8988T (cell line): ENCODE measurements at places on chromosomes 5 and 9.

DNA sequence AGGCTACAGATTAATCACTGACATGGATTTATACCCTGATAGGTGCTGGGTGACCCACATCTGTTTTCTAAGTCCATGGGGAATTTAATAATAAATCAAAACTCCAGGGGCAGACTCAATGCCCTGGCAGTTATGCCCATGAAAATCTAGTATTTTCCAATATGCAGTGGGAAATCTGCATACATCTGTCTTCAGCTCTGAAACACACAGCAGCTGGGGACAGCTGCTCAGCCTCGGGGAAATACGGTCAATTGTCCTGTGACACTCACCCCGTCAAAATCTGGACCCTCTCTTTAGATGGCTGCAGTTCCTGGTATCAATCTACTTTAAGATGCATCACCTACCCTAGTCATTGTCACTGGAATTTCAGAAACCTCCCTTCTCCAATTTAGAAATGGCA lies 12.7 kb upstream of the C1QTNF3 start:
- no peak for DNase-seq

GRCh38 chr5:72177538-72177937 lies 70.3 kb downstream of the MAP1B start:
- no peak for DNase-seq

GRCh38 chr5:58263296-58263695 lies 196.6 kb downstream of the PLK2 start:
- no peak for DNase-seq

- no peak for DNase-seq
These were observed 17.6 kb downstream of the TEK start for GRCh38 chr9:27126670-27127069.

GRCh38 chr5:163005949-163006348 lies 431.4 kb upstream of the CCNG1 start:
- DNase-seq: no peak

DNA sequence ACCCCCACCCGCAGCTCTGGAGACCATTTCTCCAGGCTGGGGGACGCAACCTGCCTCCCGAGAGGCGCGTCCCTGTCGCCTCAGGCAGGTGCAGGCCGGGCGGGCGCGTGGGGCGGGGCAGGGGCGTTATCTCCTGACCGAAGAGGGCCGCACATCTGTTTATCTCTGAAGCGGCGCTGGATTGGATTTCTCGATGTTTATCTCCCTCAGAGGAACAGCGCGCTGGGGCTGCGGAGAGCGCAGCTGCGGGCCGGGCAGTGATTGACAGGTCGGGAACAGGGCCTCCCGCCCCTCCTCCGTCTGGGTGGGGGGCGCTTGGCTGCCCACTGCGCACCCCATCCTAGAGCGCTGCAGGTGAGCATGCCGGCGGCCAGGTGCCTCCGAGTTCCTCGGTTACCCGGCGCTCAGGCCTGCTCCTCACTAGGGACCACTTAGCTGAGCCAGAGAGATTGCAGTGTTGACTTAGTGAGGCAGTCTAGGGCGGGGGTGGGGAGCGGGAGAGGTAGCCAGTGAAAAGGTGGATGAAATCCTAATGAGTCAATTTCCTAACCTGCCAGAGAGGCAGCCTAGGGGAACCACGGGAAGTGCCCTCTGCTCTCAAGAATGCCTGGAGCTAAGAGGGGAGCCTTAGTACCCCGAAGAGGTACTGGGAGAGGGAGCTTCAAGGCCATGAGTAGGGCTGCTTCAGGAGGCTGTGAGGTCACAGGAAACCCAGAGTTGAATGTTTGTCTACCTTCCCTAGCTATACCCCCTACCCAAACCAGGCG lies 39.6 kb upstream of the TIFAB start:
- DNase-seq: no peak

DNA sequence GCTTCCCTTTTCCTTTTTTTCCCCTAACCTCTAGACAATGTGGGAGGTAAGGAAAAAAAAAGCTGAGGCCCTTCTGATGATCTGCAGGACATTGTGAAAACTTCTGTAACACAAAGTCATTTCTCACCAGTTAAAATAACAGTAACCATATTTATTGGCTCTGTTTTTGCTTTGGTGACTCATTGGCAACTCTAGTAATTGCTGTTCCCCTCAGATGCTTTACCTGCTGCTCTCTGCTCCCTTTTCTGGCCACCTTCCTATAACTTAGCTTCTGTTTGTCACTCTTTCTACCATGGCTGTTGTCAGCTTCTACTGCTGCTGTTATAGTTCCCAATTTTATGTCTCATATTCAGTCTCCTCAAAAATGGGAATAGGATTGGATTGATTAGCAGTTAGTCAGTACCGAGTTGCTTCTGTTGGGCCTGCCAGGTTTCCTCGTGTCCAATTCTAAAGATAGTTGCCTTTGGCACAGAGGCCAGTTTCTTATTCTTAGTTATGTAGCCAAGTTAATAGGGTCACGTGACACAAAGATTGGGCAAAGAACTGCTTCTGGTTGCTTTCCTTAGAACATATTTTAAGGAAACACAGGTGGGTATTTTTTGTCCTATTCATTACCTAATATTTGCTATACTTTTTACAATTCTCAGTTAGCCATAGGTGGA lies 16.8 kb downstream of the SCAMP1 start:
- no peak for DNase-seq

DNA sequence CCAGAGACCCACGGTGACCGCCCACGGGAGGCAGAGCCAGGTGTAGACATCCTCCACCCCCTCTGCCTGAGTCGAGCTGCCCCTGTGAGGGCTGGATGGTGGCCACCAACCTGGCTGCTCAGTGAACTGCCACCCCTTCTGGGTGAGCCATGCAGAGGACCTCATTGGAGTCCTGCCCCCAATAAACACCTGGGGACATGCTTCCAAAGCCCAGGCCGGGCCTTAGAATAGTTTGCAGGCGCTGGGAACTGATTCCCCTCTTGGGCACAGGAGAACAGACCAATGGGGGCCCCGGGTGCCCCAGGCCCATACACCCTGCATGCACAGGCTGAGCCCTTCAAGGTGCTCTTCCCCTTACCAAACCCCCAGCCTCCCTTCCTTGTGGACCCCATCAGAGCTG lies 38.1 kb upstream of the GFPT2 start:
- peak; percentile 8 for DNase-seq

DNA sequence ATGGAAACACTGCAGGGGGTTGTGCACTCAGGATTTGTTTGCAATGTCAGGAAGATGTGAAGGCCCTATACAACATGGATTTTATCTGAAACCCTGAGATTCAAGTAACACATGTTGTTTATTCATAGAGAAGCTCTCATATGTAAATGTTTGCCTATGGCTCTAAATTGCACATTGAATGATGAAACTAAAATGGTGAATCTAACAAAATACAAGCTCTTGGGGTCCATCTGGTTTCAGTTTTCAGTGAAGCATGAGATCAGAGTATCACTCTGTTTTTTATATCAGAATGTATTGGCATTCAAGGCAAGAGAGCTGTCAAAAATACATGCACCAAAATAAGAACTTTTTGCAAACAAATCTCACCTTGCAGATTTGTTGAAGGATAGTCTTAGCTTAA lies 19.6 kb upstream of the FRMD3 start:
- no peak for DNase-seq

DNA sequence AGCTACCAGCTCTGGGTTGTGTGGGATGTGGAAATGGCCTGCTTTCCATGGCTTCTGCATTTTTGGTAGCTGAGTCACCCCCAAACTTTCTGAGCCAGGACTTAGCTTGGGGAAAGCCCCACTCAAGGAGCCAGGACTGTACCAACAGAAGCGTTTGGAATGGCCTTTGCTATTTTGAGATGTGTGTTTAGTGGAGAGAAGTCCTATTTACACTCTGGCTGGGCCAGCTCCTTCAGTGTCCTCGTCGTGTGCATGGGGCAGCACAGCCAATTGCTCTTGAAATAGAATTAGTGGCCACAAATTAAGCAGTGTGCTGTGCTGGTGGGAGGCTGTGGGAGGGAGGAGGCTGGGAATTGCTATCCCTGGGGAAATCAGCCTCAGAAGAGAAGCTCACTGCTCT lies 51.6 kb downstream of the ENTREP1 start:
- no peak for DNase-seq

DNA sequence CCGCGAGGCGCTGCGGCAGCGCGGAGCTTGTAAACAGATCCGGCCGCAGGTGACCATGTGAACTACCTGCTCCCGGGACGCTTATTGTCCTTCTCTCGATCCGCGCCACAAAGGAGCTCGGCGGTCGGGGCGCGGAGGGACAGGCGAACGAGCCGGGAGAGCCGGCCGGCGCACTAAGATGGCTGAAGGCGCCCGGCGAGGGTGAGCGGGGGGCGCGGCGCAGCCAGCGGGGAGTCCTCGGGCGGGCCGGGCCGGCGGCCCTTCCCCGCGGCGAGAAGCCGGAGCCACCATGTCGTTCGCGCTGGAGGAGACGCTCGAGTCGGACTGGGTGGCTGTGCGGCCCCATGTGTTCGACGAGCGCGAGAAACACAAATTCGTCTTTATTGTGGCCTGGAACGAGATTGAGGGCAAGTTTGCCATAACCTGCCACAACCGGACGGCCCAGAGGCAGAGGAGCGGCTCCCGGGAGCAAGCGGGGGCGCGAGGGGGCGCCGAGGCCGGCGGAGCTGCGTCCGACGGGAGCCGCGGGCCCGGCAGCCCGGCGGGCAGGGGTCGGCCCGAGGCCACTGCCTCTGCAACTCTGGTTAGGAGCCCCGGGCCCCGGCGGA lies 535 bp downstream of the JMY start:
- peak; percentile 34 for DNase-seq

DNA sequence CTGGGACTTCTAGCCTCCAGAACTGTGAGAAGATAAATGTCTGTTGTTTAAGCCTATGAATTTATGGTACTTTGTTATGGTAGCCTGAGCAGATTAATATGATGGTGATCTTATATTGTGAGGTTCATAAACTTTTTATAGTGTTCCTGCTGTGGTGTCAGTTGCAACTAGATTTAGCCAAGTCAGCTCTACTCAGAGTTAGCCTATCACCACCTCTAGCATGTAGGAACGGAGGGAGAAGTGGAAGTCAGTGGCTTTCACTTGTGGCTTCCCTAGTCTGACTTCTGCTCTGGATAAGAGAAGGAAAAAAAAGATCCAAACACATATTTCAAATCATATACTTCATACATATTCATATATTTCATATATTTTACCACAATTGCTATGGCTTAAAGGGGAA lies 6.6 kb downstream of the POC5 start:
- DNase-seq: no peak

DNA sequence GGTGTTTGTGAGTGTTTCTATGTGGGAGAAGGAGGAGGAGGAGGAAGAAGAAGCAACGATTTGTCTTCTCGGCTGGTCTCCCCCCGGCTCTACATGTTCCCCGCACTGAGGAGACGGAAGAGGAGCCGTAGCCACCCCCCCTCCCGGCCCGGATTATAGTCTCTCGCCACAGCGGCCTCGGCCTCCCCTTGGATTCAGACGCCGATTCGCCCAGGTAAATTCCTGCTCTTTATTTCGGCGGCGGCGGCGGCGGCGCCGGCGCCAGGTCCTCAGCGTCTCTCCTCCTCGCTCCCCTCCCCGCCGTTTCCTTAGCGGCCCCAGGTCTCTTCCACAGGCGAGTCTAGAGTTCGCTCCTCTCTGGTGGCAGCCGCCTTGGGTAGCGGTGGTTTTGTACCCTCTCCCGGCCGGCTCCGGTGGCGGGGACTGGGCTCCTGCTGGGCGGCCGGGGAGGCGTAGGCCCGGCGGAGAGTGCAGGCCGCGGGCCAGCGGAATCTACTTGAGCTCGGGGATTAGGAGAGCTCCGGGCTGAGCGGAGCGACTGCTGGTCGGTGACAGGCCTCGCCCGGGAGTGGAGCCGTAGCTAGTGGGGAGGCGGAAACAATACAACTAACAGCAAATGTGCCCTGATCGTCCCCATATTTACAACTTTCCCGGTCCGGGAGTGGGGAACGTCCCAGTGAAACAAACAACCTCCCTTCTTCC lies 547 bp downstream of the NIPBL start:
- peak; percentile 30 for DNase-seq

DNA sequence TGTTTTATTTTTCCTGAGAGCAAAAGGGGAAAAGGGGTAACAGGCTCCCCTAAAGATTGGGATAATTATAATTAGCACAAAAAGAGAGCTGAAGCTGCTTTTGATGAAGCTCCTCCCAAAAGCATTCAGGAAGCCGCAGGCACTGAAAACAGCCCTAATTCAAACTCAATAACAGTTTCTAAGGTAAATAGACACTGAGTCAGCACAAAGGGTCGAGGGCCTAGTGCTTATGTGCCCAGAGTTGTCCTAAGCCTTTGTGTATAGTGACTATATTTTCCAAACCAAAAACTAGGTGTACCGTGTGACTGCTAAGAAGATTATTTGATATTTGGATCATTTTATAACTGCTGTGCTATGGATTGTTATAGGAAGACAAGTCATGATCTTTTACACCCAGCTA lies 67.7 kb downstream of the HMHB1 start:
- DNase-seq: no peak

DNA sequence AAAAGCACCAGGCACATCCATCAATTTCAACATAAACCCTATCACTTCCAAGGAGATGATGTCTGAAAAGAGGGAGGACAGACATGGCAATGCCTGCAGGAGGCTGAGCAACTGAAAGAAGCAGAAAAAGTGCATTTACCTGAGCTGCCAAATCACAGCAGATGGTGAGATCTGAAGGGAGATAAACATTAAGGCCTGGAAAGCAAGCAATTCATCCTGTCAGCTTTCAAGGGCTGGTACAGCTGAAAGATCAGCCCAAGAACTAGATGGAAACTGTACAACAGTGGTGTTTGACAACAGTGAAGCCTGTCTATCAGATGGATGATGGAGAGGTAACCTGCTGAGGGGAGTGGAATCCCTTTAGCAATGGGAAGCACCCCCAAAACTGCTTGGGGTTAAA lies 433.2 kb upstream of the ZNF608 start:
- no peak for DNase-seq

- no peak for DNase-seq
These were observed 554.0 kb downstream of the BNC2 start for GRCh38 chr9:16316456-16316855.

GRCh38 chr9:18622186-18622836 lies 148.4 kb downstream of the ADAMTSL1 start:
- no peak for DNase-seq

DNA sequence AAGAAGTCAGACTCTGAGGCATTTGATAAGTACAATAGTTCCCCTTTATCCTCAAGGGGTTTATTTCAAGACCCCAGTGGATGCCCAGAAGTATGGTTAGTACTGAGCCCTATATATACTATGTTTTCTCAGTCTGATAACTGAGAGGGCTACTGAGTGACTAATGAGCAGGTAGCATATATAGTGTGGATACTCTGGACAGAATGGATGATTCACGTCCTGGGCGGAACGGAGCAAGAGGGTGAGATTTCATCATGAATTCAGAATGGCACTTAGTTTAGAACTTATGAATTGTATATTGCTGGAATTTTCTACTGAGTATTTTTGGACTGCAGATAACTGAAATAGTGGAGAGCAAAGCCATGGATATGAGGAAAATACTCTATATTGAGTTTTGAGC lies 457.6 kb downstream of the PLK2 start:
- no peak for DNase-seq
